ENCODE measurements at places on chromosomes 4 and X.

- peak; percentile 63 for DNase-seq
Observed at GRCh38 chrX:37993837-37994619, 12.3 kb upstream of the SYTL5 start.

GRCh38 chr4:116480546-116480945, 604.8 kb downstream of the TRAM1L1 start:
- DNase-seq = no peak

GRCh38 chr4:41012293-41012692, 202.0 kb downstream of the APBB2 start:
- no peak for DNase-seq

- peak; percentile 61 for DNase-seq
Observed at GRCh38 chr4:145061318-145061920, 36.6 kb downstream of the ANAPC10 start.
